ENCODE measurements at places on chromosomes 1 and 21.

GRCh38 chr1:108962681-108963051, 618 bp downstream of the CLCC1 start:
- peak; percentile 18 for DNase-seq

DNA sequence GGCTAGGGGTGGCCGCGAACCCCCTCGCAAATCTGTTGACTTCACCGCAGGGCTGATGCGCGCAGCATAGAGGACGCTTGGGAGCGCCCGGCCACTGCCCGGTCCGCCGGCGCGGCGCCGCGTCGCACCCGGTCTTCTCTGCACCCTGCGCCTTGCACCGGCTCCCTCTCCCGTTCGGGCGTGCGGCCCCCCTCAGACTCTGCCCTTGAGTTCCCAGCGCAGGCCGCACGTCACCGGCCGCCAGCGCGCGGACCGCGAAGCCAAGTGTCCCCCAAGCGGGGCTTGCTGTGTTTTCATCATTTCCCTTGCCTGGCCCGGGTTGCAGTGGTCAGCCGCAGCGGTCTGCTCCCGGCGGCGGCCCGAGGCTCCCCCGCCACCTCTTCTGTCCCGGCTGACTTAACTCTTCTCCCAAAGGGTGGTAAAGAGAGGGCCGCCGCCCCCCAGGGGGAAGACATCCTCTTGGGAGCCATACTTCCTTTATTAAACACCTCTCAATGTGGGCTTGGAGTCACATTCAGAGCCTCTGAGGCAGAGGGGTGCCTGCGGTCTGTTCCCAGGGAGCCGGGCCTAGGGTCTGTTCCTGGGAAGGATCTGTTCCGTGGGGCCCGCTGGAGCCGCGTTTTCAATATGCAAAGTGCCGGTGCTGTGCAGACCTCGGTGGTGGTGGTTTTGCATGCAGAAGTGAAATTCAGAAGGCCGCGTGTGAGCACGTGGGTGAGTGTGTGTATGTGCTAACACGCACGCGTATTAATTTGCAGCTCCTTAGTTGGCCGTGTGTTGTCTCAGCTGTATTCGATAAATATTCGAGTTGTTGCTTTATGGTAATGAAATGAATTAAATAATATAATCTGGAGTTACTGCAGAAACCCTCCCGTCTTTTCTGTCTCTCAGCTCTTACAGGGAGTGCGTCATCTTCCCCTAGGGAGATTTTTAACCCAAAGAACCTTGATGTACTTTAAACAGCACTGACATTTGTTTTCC, 17.6 kb downstream of the PBX1 start:
- DNase-seq, result no peak

DNA sequence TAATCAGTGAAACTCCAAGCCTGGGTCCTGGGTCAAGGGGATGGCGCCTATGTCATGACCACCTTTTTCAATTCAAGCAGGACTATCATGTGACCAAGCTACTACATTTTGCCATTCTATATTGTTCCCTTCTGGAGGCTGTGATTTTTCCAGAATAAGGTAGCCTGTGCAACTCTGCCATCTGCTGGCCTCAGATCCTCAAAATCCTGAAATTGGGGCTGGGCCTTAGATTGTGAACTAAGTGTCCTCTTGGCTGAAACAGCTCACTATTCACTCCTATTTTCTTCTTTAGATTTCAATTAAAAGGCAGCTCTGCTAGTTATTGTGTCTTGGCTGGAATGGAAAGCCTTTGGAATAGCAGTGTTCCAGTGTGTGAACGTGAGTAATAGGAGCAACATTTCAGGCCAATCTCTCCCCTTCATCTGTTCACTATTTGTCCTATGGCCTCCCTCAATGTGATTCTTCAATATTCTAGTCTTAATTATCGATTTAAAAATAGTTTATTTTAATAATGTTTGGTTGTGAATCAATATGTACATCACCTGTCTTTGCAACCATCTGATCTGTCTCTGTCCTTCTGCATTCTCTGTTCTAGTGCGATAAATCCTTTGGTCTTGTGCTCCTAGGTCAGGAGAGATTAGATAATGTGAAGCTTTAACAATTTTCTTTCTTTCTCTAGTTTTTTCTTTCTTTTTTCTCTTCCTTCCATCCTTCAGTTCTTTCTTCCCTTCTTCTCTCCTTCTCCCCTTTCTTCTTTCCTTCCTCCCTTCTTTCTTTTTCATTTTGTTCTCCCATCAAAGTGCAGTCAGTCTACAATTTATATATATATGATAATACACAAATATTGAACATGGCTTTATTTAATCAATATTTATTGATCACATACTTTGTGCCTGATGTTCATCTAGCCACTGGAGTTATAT, 69.8 kb downstream of the CR1 start:
- DNase-seq, result no peak

GRCh38 chr1:70265946-70266345, 44.8 kb downstream of the SRSF11 start:
- no peak for DNase-seq

DNA sequence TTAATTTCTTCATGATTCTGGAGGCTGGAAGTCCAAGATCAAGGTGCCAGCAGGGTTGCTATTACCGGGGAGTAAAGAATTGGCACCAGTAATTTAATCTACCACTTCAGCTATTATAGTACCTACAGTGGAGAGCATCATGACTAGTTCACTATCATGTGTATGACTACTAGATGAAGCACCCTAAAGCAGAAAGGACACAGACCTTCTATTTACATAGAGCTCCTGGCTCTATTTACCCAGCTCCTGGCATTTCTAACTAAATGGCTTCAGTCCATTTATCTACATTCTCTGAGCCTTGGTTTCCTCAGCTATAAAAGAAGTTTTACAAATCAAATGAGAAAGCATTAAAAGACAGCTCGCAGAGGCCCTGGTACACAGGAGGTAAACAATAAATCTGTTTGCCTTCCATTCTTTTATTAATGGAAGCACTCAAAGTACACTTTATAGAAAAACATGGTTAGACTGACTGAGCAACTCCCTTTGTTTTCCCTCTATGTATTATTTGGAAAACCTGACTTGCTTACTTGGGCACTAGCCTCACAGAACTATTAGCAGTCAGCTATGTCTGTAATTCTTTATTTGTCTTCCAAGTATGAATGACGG, 203.0 kb downstream of the SLC35F3 start:
- DNase-seq, result no peak

DNA sequence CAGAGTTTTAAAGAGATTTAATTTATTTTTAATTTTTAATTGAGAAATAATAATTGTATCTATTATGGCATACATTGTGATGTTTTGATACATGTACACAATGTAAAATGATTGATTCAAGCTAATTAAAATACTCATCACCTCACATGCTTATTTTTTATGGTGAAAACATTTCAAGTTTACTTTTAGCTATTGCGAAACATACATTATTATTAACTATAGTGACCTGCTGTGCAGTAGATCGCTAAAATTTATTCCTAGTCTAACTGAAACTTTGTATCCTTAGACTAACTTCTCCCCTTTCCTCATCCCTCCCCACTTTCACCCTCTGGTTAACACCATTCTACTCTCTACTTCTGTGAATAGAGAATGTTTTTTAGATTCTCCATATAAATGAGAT, 191.6 kb downstream of the DNAH14 start:
- DNase-seq, result no peak

DNA sequence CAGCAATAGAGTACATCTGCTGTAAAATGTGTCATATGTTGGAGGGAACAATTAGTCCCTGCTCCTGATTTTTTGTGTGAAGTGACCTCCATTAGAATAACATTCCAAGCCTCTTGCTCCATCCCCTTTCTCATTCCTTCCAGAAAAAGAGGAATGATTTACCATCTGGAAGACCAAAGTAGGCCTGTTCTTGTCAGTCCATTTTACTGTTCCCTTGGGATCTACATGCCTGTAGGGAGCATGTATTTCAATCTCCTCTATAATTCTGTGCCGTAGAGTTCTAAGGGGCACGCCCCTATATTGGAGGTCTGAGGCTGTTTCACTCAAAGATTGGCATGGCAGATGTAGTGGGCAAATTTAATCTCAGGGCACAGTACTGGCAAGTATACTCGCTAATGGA, 48.8 kb upstream of the MAN1A2 start:
- DNase-seq, result no peak

- DNase-seq, result no peak
Measured at GRCh38 chr1:236773919-236774318, 21.2 kb upstream of the MTR start.

GRCh38 chr21:40809673-40810197, 37.2 kb downstream of the DSCAM start:
- no peak for DNase-seq

DNA sequence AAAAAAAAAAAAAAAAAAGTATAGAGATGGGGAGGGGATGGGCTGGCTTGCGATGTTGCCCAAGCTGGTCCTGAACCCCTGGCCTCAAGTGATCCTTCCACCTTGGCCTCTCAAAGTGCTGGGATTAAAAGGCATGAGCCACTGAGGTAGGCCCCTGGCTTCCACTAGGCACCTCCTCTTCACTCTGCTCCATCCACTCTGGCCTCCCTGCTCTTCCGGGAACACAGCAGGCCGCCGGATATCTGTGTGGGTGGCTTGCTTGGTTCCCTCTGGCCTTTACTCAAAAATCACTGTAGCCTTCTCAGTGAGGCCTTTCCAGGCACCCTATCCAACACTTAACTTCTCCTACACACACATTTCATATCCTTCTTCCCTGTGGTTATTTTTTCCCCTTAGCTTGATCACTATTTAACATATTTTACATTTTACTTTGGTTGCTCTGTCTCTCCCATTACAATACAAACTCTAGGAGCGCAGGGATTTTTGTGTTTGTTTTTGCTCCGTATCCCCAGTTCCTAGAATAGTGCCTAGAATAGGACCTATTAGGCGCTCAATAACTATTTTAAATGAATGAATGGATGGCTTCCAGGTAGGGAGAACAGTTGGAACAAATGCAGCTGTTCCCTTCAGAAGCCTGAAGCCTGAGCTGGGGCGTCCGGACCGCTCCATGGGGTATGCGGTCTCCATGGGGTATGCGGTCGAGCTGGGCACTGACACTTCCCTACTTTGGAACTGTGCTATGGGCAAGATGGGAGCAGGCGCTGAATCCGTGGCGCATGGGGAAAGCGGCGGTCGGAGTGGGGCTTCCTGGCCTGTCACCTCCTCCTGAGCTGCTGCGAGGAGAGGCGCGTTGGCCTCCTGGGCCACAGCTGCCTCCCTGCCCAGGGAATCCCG, 46.7 kb downstream of the H3-3A start:
- DNase-seq, result no peak

GRCh38 chr1:174497478-174497877, 49.7 kb downstream of the GPR52 start:
- no peak for DNase-seq

DNA sequence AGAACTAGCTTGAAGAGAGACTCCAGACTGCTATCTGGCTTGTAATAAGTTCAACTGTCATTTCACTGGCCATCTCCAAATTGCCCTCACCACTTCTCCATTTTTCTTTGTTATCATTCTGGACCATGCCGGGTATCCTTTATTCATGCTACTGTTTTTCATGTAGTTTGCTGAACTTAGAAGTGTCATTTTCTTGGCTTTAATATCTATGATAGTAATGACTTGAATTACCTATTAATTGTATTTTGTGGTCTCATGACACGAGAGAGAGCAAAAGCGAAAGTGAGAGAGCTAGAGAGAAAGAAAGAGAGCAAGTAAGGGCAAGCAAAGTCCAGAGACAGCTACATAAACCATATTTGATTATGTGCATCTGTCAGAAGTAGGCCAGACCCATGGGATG, 184.9 kb upstream of the ATP1B1 start:
- no peak for DNase-seq

DNA sequence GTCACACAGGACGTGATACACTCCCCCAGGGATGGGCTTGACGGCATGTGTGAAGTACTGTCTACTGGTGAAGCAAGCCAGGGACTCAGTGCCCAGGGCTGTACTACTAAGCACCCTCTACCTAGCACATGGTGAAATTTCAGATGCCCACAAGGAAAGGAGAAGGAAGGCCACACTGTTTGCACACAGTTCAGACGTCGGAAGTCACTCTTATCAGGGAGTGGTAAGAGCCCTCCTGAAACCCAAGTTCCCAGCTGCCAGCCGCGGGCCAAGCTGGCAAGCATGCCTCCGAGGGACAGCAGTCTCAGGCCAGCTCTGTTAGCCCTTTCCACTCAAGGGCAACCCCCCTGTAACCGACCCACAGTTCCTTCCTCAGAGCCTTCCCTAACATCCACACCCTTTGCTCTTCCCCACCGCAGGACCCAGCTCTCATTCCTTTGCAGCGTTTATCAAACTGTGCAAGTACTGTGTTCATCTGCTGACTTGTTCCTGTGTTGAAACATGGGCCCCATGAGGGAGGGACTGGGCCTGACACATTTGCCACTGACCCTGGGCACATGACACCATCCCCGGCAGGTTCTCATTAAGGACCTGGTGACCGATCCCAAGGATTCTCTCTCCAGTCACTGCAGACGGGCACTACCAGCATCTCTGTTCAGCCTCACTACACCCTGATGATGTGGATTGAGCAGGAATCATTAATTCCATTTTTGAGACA, 58.5 kb downstream of the SLC66A1 start:
- DNase-seq, result no peak

- DNase-seq, result peak; percentile 90
Measured at GRCh38 chr1:7704214-7705047, 66.7 kb upstream of the VAMP3 start.

DNA sequence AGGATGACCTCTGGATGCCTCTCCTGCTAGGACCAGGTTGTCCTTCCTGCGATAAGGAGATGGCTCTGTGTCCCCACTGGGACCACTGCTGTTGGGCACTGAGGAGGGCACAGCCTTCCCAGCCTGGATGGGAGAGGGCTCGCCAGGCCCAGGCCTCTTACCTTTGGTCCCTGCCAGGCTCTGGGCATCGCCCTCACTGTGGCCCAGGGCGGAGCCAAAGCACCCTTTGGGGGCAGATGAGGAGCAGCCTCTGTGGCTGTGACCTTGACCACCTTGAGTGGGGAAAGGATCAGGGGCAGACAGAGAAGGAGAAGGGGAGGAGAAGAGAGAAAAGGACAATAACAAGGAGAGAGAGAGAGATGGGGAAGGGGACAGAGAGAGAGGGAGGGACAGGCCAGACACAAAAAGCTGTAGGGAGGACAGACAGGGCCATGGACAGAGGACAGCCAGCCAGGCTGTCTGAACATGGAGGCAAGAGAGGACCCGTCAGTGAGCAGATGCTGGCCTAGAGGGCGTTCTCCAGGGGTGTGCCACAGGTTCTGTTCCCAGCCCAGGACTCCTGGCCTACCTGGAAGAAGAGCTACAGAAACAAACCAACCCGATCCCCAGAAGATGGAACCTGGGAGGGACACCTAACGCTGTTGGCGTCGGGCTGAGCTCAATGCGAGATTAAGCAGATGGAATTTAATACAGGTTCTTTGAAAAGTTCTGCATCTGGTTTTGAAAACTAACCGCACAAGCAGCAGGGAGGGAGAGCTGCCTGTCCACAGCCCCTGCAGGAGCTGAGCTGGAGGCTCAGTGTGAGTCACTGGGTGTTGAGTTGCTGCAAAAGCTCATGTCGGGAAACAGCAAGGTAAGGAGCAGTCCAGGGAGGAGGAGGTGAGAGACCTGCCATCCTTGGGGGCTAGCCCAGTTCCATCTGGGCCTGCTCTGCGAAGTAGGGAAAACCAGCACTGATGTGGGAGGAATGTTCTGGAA, 262.1 kb downstream of the PTPRU start:
- no peak for DNase-seq

GRCh38 chr1:67134695-67135094, at the start of gene C1orf141:
C1orf141 (minus strand) TSS chr1:67134970; CDS start chr1:67127240, 7,730 bp downstream.
- peak; percentile 3 for DNase-seq
